ENCODE measurements at places on chromosomes 5 and 9.

DNA sequence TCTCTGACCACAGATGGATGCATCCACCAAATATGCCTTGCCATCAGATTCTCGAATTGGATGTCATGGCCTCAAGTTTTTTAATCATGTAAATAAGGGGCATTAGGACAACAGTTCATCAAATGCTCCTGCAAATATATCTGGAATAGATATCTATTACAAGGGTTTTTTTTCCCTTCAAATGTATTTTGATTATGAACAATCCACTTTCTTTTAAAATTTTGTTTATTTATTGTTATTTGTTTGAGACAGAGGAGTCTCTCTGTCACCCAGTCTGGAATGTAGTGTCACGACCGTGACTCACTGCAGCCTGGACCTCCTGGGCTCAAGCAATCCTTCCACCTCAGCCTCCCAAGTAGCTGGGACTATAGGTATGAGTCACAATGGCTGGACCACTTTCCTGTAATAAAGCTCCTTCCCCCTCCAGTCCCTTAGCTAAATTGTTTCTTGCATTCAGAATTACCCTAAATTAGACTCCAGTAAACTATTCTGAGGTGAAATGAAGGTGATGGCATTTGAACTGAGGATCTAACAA is 1412.1 kb downstream of the EFNA5 start:
- peak; percentile 16 for DNase-seq

GRCh38 chr9:11722957-11723356 is 970.2 kb upstream of the TYRP1 start:
- DNase-seq = no peak

DNA sequence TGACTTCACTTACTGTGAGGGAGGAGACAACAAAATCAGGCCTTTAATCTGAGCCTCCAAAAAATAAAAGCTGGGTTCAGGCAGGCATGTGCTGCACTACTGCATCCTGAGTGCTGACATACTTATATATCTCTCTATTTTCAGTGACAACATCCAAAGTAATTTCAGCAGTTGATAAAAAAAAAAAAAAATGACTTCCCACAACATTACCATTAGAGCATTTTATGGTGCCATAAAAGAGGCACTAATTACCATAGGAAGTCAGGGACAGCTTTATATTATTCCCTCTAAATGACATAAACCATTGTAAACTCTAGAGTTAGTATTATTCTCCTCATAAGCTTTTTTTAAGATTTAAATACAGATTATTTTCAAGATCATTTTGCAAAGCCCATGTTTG is 346.1 kb downstream of the SLCO4C1 start:
- no peak for DNase-seq

DNA sequence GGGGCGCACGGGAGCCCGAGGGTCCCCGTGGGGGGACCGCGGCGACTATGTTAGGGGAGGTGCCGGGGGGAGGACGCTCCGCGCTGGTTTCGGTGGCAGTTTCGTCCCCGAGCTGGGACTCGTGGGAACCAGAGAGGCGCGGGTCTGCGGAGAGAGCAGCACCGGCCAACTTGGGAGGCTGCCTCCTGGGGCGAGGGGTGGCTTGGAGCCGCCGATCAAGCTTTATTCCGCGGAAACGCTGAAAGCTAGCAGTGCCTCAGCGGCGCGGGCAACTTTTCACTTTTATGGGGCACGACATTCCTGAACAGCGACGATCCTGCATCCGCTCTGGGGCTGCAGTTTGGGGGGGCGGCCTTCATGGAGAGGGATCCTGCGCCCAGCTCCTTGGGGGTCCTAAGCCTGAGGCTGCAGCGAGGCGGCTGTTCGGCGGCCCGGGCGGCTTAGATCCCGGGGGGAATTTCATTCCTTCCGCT is 369 bp downstream of the OCLN start:
- DNase-seq = no peak

DNA sequence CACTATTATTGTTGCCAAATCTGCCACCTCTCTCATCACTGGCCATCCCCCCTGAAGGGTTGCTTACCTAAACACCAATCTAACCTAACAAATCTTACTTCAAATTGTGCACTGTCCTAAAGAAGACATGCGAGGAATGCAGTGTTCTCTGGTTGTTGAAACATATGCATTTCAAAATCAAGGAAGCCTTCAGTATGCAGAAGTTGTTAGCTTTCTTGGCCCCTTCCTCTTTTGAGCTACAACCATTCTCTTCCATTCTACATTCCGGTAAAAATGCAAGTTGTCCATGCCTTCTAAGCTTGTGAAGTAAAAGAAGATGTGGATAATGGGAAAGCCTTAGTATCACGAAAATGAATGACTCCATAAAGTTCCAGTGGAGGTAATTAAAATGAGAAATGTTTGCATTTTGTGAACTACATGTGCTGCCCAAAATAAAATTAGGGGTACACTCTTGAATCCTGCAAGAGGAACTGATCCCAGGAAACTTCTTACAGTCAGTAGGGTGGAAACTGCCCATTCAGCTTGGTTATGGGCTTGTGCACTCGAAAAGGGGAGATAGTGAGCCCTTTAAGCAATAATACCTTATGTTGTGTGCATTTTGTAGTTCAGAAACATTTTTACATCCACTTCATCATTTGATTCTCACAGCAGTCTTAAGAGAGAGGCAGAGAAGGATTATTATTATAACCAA is 77.6 kb upstream of the ADRB2 start:
- DNase-seq = no peak

DNA sequence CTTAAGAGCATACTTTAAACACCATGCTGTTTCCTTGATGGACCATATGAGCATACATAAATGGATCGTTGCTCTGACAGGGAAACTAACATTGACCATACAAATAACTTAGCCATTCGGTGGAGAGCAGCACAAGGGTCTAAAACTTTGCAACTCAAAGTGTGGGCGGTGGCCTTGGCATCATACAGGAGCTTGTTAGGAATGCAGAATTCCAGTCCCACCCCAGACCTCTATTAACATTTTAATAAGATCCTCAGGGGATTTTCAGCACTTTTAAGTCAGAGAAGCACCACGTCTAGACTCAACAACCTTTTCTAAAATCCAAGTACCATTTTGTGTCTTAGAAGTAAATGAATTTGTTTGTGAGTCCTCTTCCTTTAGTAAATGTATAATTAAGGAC is 260.9 kb downstream of the EBF1 start:
- no peak for DNase-seq

DNA sequence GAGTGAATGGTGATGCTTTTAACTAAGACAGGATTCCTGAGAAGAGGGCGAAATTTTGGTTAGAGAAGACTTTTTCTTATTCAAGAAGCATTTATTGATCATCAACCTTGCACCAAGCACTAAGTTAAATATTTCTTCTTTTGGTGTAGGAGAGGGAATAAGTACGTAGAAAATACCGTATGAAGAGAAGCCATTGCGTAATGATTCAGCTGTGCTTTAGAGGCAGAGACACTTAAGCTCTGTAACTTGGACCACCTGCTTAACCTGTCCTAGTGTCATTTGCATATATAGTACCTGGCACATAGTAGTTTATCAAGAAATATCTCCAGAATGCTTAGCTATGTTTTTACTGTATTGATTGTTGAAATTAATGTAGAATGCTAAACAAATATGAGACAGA is 430.9 kb upstream of the ZNF608 start:
- no peak for DNase-seq

- no peak for DNase-seq
Observed at GRCh38 chr5:180119903-180120236, 48.3 kb upstream of the RNF130 start.

- no peak for DNase-seq
Observed at GRCh38 chr5:132422720-132423437, 53.4 kb downstream of the SLC22A5 start.

GRCh38 chr9:73215249-73215648 is 63.6 kb downstream of the ANXA1 start:
- no peak for DNase-seq

DNA sequence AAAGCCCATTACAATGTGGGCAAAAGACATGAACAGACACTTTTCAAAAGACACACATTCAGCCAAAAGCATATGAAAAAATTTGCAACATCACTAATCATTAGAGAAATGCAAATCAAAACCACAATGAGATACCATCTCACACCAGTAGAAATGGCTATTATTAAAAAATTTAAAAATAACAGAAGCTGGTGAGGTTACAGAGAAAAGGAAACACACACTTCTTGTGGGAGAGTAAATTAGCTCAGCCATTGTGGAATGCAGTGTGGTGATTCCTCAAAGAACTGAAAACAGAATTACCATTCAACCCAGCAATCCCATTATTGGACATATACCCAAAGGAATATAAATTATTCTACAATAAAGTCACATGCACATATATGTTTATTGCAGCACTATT is 585.2 kb upstream of the TUSC1 start:
- no peak for DNase-seq

- no peak for DNase-seq
Observed at GRCh38 chr5:77391240-77391765, 100.8 kb downstream of the WDR41 start.

GRCh38 chr9:81374459-81375186 is 314.7 kb downstream of the TLE1 start:
- no peak for DNase-seq

DNA sequence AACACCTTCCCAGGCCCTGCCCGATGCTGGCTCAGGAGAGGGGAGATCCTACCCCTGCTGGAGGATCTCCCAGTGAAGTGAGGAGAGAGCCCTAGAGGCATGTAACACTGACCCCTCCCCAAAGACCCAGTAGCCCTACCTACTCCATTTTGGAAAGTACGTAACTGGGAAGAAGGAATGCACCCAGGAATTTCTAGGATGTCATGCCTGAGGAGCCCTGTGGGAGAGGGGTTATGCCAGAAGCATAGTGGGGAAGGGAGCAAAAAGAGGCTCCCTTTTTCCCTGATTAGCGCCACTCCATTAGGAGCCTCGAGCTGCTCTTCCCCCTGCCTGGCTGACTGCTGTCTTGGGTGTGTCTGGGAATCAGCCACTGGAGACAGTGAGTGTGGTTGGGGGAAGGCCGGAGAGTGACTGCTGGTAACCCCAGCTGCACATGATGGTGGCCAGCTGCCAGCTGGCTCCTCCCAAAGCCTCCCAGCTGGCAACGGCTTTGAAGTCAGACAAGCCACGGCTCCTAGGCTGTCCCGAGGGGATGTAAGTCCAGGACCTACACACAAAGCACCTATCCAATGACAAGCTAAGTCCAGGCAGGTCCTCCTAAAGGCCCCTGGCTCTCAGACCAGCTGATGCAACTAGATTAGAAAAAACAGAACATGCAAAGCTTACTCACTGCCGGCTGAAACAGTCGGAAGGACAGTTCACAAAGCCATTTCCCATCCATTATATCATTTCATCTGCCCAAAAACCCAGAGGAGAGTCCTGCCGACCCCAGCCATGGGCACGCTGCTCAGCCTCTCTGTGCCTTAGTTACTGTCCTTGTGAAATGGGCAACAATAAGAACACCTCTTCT is 136.5 kb upstream of the ABCA1 start:
- DNase-seq = no peak

DNA sequence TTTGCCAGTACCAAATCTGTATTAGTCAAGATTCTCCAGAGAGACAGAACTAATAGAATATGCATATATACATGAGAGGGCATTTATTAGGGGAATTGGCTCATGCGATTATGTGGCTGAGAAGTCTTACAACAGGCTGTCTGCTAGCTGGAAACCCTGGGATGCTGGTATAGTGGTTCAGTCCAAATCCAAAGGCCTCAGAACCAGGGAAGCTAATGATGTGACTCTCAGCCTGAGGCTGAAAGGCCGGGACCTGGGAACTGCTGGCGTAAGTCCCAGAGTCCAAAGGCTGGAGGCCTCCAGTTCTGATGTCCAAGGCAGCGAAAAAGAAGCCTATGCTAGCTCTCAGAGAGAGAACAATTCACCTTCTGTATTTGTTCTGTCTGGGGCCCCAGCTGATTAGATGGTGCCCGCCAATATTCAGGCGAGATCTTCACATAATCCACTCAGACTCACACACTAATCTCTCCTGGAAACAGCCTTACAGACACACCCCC is 84.1 kb downstream of the KIAA1958 start:
- DNase-seq = no peak

DNA sequence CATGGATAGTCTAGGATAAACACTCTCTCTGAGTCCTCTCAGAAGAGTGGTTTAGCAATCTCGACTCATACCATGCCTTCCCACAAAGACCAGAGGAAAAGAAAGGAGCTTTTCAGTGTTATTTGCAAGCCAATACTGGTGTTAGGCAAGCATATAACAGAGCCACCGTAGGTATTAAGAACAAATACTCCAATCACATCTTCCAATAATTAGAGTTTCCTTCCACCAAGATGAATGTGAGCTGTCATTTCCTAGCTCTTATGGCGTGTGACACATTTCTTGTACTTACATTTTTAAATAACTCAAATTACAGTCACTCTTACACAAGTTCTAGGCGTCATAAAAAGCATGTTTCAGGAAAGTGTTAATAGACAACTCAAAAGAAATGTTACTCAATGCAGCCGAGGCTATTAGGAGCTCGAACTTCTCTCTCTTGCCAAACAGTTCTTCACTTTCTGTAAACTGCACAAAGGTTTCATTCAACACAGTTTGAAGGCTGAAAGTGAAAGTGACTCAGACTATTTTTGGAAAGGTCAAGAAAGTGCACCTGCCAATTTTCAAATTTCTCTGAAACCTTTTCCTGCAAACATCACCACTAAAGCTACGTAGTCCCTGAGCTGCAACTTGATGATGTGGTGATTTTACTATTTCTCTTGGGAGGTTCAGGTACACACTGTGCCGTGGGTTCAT is 153.8 kb downstream of the AUH start:
- no peak for DNase-seq

DNA sequence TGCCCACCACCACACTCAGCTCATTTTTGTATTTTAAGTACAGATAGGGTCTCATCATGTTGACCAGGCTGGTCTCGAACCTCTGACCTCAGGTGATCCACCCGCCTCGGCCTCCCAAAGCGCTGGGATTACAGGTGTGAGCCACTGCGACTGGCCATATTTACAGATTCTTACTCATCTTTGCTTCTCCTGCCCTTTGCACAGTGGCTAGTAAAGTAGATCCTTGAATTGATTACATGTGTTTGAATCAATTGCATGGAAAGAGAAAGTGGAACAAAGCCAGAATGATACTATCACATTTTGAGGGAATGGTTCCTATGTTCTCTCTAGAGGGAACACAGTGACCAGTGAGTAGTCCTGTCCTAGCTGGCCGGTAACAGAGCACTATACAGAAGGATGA is 15.4 kb downstream of the KLF4 start:
- DNase-seq = no peak

DNA sequence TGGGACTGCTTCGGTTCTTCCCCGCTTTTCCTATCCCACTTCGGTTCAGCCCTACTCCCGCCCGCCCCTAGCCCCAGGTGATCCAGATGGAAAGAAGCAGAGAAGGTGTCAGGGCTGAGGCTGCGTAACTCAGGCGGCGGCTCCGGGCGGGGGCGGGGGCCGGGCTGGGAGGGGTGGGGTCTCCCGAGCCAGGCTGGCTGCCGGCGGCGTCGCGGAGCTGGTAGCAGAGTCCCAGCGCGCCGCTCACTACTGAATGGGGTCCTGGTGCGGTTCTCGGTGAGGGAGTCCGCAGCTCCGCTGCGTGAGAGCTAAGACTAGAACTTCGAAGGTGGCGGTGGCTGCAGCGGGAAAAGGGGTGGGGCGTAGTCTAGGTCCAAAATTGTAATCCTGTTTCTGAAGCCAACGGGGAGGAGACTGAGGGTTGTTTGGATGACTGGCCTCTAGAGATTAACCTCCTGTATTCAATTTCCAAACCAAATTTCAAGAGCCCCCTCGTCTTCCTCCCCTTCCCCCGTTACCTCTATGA is 1.4 kb downstream of the PRR16 start:
- DNase-seq = no peak

- peak; percentile 78 for DNase-seq
Observed at GRCh38 chr9:4762108-4762885, 21.3 kb upstream of the AK3 start.

- no peak for DNase-seq
Observed at GRCh38 chr9:99416007-99416406, 193.9 kb downstream of the SEC61B start.

- no peak for DNase-seq
Observed at GRCh38 chr9:14079440-14079839, 234.5 kb downstream of the NFIB start.
